ENCODE measurements at places on chromosomes 3 and 15. TPM values are rescaled to one million over a fixed set of nuclear protein-coding genes. Genes with fewer than 3 reads are reported as not detected.

The THPO gene
- total RNA-seq, result not detected

The P3H2 gene
- total RNA-seq, result not detected

DNA sequence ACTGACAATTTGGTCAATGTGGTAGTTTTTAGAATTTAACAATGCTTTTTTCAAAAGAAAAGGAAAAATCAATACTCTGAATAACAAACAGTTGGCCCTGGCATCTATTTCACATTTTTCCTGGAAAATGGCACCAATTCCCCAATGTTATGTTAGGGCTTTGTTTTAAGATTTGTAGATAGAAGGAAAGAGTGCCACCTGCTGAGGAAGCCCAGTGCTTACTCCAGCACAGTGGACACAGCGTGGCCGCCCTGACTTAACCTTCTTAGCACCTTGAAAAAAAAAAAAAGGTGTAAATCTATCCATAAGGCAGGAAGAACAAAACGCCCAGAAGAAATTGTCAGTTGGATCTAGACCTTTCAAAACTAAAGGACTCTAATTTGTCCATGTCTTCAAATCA, 110.7 kb upstream of the CNTN4 start:
- no peak overlapping the region for H3K4me3 ChIP-seq
- H3K36me3 ChIP-seq, result no peaks in the 10 kb centered on the region
- H3K4me1 ChIP-seq, result no peaks in the 10 kb centered on the region
- no peak overlapping the region for H3K27ac ChIP-seq
- no peak for DNase-seq

GRCh38 chr15:78085928-78086327, 6.4 kb upstream of the SH2D7 start:
- no peak for DNase-seq
- no peak overlapping the region for H3K27ac ChIP-seq
- H3K27me3 ChIP-seq, result no peaks in the 10 kb centered on the region
- peaks cover 10% of the 10 kb centered on the region for H3K4me1 ChIP-seq
- H3K4me3 ChIP-seq, result no peak overlapping the region

DNA sequence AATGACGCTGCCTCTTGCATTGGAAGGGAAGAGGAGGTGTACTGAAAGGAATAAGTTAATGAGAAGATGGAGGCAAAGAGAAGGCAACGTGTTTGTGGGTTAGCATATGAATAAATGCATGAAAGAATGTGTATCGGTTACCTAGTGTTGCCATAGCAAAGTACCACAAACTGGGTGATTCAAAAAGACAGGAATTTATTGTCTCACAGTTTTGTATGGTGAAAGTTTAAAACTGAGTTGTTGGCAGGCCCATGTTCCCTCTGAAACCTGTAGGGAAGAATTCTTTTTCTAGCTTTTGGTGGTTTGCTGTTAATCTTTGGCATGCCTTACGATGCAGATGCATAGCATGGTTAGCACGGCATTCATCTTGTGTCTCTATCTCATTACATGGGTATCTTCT, 729.9 kb downstream of the MECOM start:
- no peaks in the 10 kb centered on the region for H3K36me3 ChIP-seq
- H3K4me3 ChIP-seq, result no peak overlapping the region
- H3K27ac ChIP-seq, result no peak overlapping the region

GRCh38 chr3:139732729-139733128, 55.0 kb upstream of the NMNAT3 start:
- no peaks in the 10 kb centered on the region for H3K4me1 ChIP-seq
- H3K27me3 ChIP-seq, result no peaks in the 10 kb centered on the region
- no peaks in the 10 kb centered on the region for H3K36me3 ChIP-seq
- no peak overlapping the region for H3K4me3 ChIP-seq
- no peak overlapping the region for H3K27ac ChIP-seq

DNA sequence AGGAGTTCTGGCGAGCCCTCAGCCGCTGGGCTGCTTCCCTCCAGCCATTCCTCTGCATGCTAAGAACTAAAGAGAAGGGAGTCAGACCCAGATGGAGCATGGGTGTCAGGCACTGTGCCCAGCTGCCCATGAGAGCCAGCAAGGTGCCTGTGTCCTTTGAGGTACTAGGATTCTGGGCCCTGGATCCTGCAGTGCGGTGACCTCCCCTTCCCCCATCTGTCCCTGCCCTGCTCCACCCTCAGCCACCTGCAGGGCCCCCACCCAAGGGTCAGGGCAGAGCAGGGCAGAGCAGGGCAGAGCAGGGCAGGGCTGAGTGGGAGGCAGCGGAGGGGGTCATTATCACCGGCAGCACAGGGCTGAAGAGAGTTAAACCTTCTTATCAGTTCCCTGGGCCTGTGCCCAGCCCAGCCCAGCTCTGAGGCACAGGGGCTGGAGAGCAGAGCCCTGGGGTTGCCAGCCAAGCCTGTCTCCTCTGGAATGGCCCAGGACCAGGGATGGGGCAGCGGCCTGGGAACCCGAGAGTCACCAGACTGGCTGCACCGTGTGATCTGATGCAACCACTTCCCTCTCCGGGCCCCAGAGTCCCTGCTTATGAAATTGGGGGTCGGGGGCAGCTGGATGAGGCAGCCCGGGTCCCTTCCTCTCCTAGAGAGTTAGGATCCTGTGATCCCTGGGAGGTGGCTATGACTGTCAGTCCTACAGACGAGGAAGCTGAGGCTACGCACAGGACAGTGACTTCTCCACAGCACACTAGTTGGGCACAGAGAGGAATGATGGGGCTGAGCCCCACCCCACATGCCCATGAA, 17.3 kb downstream of the ZDHHC19 start:
- no peak overlapping the region for H3K4me3 ChIP-seq
- no peak for DNase-seq
- H3K36me3 ChIP-seq, result no peaks in the 10 kb centered on the region
- H3K27me3 ChIP-seq, result no peaks in the 10 kb centered on the region

DNA sequence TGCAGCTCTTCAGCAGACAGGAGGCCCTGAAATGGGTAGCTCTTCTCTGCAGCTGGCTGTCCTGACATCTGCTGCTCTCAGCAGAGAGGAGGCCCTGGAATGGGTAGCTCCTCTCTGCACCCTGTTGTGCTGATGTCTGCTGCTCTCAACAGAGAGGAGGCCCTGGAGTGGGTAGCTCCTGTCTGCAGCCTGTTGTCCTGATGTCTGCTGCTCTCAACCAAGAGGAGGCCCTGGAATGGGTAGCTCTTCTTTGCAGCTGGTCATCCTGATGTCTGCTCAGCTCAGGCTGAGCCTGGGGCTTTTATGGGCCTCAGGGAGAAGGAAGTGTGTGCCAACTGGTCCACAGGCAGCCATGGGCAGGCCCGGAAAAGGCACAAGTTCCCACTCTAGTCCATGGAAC, 66.6 kb downstream of the PIK3CB start:
- no peak overlapping the region for H3K4me3 ChIP-seq
- H3K4me1 ChIP-seq, result peaks cover 4% of the 10 kb centered on the region
- no peak for DNase-seq

DNA sequence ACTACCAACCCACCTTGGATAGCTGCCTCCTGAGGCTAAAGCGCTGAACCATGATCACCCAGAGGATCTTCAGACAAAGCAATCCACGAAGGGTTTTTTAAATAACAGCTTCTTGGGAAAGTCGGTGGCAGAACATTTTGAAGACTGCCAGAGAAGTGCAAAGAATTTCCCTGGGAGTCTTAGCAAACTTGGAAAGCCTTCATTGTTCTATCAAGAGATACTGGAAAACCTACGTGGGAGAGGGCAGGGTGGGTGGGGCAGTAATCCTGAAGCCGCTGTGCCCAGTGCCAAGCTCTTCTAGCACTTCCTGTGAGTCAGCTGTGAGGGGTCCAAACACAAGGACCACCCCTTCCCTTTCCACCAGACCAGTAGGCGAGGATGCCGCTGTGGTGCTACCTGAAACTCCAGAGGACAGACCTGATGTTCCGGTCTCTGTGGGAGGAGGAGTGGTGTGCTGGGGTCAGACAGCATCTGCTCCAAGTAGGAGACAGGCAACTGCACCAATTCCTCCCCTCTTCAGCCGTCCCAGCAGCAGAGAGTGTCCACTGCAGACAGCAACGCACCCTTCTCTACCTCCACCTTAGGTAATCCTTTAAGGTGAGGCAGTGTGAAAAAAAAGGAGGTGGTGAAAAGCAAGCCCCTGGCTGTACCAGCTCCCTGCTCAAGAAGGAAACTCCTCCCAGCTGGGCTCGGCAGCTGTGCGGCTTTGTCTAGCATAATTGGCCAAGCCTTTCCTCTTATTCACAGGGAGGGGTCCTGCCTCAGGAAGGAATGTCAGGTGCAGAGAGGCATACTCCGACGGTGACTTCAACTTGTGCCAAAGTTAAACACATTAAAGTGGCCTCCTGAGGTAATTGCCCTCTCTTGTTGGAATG, 99.0 kb downstream of the TMCC1 start:
- DNase-seq, result peak; percentile 14
- H3K4me3 ChIP-seq, result no peak overlapping the region
- no peak overlapping the region for H3K27ac ChIP-seq
- no peaks in the 10 kb centered on the region for H3K27me3 ChIP-seq

DNA sequence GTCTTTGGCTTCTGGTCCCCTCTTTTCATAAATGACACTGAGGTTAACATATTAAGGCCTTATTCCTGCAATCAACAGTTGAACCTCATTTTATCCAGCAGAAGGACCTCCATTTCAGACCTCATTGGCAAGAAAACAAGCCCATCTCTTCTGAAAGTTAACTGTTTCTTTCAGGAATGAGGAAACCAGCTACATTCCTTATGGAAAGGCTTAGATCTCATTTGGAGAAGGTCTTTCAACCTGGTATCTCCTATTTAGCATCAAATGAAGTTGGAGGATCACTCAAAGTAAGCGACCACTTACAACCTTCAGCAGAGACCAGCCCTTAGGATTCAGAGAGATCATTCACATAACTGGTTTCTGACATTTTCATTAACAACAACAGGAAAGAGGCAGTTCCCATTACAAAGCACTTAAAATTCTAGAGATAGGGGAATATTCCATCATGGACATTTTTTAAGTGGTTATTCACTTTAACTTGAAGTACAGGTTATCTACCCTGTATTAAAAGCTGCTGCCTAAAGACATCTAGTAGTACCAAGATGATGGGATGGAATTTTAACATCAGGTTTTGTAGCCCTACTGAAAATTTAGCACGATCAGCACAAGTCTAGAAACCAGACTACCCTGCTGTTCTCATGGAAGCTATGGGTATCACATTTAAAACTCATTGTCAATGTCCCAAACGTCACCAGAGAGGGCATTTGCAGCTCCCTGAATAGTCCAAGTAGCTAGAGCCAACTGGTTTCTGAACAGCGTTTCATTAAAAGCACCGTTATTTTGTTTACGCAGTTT, 30.4 kb downstream of the TFRC start:
- no peaks in the 10 kb centered on the region for H3K4me1 ChIP-seq
- no peak overlapping the region for H3K27ac ChIP-seq
- no peak for DNase-seq
- peaks cover 73% of the 10 kb centered on the region for H3K36me3 ChIP-seq

DNA sequence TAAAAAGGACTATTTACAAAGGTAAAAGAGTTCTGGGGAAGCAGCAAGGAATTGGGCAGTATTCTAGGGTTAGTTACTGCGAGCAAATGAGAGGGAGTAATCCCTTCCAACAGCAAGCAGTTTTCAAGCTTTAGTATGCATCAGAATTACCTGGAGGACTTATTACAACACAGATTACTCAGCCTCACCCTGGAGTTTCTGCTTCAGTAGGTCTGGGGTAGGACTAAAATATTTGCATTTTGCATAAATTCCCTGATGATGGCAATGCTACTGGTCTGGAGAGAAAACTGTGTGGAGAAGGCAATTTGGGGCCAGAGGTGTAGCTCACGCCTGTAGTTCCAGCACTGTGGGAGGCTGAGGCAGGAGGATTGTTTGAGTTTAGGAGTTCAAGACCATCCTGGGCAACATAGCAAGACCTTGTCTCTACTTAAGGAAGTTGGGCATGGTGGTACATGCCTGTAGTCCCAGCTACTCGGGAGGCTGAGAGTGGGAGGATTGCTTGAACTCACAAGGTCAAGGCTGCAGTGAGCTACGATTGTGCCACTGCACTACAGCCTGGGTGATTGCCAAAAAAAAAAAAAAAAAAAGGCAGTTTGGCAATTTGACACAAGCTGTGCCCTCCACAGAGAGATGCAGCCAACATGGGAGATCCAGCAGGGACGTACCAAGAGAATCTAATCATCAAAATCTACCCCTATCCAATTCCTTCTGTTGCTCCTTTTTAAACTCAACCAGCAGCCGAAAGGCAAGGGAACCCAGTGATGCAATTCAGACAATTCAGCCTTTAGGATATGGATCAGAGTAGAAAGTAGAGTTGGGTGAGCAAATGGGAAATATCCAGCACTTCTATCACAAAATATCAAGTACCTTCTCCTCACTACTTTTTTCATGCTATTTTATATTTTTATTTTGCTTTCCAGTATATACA, 27.1 kb upstream of the AP4E1 start:
- no peak overlapping the region for H3K27ac ChIP-seq
- no peaks in the 10 kb centered on the region for H3K27me3 ChIP-seq
- no peaks in the 10 kb centered on the region for H3K36me3 ChIP-seq
- H3K4me1 ChIP-seq, result peaks cover 31% of the 10 kb centered on the region
- no peak for DNase-seq
- H3K4me3 ChIP-seq, result no peak overlapping the region

DNA sequence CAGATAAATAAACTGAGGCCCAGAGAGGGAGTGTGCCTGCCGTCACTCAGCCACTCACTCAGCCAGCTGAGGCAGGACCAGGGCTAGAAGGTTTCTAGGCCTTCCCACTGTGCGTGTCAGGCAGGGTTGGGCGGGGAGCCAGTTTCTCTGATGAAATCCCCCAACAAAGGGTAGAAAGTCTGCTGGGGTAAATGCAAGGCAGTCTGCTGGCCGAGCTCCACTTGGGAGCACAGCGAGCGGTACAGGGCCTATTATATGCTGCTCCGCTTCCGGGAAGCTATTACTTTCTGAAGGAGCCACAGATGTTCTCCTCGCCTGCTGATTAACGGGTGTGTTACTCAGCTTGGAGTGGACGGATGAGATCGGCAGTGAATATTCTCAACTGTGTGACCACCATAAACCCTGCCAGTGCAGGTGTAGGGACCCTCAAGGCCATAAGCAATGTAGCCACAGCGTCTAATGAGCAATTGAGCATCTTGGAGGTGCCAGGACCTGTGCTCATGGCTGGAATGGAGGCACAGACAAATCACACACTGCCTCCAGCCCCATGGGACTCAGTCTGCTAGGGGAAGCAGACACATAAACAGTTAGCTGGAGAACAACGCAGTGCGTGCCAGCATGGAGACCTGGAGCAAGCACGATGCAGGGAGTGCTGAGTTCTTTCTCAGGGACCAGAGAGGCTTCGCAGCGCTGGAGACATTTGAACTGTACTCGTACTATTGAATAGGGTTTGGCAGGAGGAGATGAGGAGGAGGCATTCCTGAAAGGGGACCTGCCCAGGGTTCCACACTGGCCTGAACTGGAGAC, 42.1 kb downstream of the CORO2B start:
- H3K36me3 ChIP-seq, result no peaks in the 10 kb centered on the region
- H3K4me1 ChIP-seq, result no peaks in the 10 kb centered on the region
- no peak overlapping the region for H3K4me3 ChIP-seq

All from CD4-positive, alpha-beta T cell (primary cell).